ENCODE measurements at places on chromosomes 7 and 10.

GRCh38 chr10:72088889-72089575 is 681 bp upstream of the SPOCK2 start:
- no peak for DNase-seq

DNA sequence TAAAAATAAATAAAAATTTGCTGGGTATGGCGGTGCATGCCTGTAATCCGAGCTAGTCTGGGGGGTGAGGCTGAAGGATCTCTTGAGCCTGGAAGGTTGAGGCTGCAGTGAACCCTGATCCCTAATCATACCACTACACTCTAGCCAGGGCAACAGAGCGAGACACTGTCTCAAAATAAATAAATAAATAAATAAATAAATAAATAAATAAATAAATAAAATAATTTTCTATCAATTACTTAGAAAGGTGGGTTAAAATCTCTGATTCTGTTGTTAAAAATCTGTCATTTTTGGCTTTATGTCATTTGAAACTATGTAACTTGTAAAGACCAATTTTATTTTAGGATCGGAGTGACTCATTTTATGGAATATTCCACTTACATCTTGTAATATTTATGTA is 958.6 kb downstream of the NXPH1 start:
- no peak for DNase-seq

DNA sequence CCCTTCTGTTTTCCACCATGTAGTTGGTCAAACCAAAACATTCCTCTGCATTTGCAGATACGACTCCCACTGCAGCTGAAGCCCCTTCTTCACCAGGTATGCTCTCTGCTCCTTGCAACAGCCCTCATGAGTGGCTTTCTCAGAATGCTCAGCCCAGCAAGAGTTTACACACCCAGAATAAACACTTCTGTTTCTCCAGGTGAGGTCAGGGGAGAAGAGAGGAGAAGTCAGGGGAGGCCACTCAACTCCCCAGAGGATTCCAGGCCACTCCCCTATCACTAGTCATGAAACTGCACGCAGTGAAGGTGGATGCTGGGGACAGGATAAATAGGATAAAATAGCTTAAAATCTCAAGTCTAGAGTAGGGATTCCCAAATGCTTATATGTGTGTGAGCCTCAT is 31.2 kb downstream of the CUZD1 start:
- DNase-seq, result no peak

DNA sequence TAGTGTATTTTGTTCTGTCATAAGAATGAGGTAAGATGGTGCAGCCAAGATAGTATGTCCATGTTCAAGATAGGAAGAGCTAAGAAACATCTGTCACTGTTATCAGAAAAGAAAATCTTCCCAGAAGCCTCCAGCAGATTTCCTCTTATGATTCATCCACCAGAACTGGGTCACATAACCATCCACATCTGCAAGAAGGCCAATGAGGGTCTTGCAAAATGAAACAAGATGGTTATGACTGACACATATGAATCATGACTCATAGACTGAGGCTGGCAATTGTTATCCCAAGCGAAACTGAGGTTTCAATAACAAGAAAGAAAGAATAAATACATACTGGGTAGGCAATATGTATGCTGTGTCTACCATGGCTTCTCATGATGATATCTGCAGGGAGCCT is 30.3 kb downstream of the CCNJ start:
- peak; percentile 82 for DNase-seq

DNA sequence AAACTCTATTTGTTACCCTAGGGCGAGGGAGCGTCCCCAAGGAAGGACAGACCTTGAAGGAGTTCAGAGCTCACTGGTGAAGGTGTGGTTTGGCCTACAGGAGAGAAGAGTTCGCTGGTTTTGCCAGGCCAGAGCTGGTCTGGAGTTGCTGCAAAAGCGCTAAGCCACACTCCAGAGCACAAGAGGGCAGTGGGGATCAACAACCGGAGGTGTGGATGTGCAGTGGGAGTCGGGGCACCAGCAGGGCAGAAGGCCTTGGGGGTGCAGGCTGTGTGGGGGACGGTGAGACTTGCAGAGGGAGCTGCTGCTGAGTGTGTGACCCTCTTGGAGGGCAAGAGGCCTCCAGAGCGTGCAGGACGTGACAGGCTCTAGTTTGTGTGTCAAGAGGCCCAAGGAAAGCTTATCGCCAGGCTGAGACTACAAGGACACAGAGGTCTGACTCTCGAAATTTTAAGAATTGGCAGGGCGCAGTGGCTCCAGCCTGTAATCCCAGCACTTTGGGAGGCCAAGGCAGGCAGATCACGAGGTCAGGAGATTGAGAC is 14.3 kb upstream of the CUL1 start:
- no peak for DNase-seq

DNA sequence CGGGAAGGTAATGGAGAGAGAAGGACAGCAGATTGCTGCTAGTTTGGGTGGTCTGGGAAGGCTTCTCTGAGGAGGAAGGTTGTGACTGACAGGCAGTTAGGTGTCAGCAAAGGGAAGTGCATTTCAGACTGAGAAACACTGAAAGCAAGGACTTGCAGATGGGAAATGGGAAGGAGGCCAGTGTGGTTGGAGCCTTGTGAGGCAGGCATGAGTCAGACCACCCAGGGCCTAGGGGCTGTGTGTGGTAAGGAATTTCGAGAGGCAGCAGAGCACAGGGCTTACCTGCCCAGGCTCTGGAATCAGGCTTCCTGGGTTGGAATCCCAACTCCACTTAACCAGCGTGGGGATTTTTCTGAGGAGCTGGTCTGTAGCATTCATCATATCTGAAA is 53.5 kb downstream of the NRF1 start:
- DNase-seq, result peak; percentile 95

- DNase-seq, result no peak
Observed at GRCh38 chr7:64656489-64656888, 9.4 kb upstream of the ZNF107 start.

DNA sequence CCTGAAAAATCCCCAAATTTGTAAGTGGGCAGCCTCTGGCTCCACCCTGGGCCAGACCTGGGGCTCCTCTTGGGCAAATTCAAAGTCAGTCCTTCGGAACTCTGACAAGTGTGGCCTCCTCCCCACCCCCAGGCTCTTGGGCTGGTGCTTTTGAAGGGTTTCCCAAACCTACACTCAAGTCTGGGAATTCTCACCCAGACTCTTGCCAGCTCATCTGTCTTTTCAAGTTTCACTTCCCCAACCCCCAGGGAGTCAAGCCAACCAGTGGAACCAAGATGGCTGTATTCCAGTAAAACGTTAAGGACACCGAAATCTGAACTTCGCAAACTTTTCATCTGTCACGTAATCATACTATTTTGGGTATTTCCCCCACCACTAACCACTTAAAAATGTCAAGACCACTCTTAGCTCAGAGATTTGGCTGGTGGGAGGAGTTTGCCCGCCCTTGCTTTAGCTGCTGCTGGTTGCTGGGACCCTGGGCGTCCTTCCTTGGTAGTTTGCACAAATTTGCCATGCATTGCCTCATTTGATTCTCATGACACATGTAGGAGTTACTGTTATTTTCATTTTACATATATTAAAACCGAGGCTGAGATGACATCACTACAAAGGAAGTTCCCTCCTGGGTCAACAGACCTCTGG is 1.7 kb upstream of the MYO1G start:
- peak; percentile 58 for DNase-seq

- DNase-seq, result no peak
Observed at GRCh38 chr10:59708816-59709394, 745 bp downstream of the SLC16A9 start.

GRCh38 chr10:34001087-34001580 is 666.7 kb upstream of the NRP1 start:
- no peak for DNase-seq

DNA sequence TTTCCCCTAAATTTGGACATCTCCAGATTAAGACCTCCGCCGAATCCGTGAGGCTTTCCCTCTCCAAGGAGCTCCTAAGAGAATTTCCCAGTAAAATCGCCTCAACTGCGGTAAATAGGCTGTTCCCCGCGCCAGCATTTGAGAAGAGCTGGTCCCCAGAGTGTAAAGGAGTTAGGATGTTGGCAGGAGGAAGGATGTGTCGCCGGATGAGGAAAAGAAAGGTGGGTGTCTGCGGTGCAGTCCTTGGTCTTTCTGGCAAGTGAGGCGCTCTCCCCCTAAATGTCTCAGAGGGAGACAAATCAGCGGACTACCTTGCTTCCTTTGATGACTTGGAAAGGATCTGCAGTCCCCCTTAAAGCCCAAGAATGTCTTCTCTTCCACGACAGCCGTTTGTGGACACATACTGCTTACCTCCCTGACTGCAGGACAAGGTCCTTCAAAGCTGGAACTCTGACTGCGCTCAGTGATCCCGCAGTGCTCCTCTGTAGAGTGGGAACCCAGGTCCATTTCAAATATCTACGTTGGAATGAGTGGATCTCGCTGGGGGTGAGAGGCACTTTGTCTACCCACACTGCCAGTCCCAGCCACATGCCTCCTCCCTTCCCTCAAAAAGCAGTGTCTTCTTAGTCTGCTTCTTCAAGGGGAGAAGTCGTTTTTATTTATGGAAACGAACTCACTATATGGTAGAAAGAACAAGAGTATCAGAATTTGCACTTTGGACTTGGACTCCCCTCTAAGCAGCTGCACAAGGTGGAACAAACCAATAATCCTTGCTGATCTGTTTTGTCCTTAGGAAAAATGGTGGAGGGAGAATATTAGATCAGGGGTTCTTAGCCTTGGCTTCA is 1.1 kb upstream of the DLG5 start:
- peak; percentile 27 for DNase-seq

DNA sequence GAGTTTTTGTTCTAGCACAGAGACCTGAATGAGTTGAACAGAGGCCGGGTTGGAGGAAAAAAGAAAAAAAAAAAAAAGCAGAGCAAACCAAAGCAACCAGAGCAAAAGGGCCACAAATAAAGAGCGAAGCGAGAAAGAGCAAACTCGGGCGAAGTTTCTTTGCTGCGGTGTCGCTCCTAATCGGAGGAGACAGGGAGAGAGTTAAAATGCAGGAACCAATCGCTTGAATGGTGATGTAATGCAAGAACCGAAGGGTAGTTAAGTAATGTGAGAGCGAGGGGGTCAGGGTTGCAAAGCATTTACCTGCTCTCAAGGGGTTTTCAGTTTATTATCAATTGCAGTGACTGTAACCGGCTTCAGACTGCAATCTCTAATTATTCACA is 271.7 kb downstream of the TRIL start:
- peak; percentile 81 for DNase-seq

DNA sequence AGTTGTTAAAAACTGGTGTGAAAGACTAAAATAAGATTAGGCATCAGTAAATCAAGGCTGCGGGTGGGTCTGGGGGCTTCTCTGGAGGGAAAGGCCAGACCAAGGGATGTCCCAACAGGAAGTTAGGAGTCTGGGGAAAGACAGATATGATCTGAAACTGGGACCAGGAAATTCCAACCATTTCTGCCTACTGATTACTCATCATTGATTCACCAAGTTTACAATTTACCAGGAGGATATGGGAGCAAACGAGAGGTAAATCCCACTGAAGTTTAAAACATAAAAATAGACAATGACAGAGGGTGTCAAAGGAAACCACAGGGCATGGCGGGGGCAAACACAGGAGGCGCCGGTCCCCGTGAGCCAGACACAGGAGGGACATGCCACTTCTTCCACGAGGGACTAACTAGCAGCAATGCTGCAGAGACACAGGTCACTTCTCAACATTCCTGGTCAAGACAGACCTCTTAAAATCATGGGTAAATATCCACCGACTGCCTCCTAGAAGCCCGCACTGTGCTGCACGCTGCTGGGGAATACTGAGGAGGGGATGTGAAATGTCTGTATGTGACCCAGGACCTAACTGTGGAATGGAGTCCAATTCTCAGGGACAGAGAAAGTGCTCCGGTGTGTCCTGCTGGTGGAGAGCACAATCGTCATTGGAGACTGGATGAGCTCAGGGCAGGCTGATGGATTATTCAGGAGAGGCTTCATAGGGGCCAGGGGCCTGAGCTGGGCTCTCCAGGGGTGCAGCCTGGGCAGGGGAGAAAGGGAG is 153.4 kb upstream of the KLF14 start:
- peak; percentile 95 for DNase-seq

- peak; percentile 91 for DNase-seq
Observed at GRCh38 chr10:6729071-6729774, 149.1 kb upstream of the PRKCQ start.

DNA sequence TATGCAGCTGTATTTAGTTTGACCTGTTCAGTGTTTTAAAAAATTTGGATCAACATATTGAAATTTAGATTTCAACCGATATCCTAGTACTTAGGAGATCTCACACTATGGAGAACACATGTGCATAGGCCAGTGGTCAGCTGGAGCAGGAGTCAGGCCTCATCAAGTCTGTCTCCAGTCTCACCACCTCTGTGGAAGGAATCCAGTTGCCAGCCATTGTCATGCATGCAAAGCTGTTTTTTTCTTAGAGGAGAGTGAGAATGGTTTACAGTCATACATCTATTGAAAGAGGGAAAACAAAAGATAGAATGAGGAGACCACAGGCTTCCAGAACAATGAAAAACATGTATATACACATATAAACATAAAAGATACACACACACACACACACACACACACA is 7.6 kb upstream of the CLEC5A start:
- DNase-seq, result no peak

- peak; percentile 72 for DNase-seq
Observed at GRCh38 chr10:71213127-71213621, 804 bp downstream of the UNC5B start.

DNA sequence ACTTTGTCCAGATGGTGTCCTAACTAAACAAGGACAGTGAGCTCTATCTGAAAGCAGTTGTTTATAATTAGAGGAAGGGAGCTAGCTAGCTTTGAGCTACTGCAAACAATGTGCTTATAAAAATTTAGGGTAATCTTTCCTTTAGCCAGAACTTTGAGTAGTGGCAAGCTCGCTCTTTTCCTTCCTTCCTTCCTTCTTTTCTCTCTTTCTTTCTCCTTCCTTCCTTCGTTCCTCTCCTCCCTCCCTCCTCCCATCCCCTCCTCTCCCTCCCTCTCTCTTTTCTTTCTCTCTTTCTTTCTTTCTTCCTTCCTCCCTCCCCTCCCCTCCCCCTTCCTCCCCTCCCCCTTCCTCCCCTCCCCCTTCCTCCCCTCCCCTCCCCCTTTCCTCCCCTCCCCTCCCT is 520.1 kb downstream of the INHBA start:
- no peak for DNase-seq

GRCh38 chr7:66355756-66356155 is 150.6 kb downstream of the TPST1 start:
- peak; percentile 52 for DNase-seq

DNA sequence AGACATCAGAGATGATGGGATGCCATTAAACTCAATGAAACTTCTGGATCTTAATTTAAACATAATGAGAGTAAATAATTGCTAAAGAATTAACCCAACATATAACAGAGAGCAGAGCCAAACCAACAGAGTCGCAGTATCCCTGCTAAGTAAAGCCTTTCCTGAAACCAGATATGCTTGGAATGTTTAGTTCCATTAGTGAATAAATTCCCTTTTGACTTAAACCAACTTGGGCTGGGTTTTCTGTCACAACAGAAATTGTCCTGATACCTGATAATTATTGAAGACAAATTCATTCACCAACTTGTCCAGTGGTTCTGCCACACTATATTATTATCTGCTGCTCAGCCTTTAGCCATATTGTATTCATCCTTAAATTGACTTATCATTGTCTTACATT is 286.7 kb downstream of the FZD1 start:
- DNase-seq, result no peak

- no peak for DNase-seq
Observed at GRCh38 chr7:98077762-98078161, 28.9 kb upstream of the LMTK2 start.
